Smooth muscle cell of the brain vasculature (primary cell): ENCODE measurements at places on chromosomes 11 and 22.

DNA sequence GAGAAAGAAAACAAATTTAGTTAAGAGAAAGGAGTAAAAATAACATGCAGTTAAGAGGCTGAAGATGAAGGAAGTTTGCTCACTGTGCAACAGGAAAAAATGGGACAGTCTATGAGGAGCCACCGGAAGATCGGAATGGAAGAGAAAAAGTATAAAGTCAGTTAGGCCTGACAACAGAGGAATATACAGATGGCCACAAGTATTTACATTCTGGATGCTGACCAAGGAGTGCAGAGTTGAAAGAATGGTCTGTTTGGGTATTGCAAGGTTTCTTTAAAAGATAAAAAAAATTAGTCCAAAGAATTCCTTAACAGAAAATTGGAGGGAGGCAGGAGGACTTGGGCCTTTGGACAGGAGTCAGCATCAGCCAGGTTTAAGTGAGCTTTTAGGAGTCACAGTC, 37.5 kb downstream of the RBFOX2 start:
- DNase-seq: no peak

GRCh38 chr11:57596266-57596885, 1.1 kb upstream of the SERPING1 start:
- no peak for DNase-seq

DNA sequence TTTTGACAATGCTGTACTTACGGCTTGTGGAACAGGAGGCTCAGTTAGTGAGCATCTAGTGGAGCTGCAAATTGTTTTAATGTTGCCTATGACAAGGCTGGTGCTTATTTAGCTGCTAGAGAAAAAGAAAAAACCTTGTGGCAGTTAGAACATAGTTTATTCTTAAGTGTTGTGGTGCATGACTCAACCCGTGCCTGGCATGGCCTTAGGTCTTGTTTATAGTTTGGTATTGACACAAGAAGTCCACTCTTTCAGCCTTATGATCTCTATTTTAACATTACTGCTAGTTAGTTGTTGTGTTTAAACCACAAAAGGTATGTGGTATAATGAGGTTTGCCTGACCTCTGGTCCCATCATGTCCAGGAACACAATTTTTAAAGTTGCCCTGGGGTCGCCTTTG, 744.6 kb downstream of the FAM181B start:
- DNase-seq: peak; percentile 68

DNA sequence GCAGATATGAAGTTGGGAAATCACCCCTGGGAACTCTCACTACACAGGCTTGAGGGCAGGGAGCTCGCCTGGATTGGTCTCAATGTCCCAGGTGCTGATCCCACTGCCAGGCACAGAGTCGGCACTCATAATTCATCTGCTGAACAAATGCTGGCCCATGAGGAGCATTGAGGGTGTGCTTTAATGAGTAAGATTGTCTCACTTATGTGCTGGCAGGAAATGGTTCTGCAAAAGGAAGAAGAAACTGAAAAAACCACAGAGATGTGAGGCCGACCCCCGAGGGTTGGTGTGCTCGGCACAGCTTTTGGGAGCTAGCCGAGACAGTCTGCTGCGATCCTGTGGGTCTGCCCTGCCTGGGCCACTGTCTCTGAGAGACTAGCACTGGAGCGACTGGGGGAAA, 9.4 kb downstream of the PLAAT2 start:
- DNase-seq: no peak

DNA sequence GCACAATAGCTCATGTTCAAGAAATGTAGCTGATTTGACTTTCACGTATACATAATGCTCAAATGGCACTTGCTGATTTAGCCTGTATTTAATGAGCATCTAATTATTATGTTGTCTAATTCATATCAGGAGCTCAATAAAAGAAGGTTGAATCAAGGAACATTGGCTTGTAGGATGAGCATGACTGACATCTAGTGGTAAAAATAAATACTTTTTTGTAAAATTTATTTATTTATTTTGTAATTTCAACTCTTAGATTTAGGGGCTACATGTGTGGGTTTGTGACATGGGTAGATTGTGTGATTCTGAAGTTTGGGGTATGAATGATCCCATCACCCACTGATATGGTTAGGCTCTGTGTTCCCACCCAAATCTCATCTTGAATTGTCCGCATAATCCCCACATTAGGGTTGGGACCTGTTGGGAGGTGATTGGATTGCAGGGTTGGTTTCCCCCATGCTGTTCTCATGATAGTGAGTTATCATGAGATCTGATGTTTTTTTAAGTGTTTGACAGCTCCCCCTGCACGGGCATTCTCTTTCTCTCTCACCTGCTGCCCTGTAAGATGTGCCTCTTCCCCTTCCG, 1.7 kb upstream of the OR52E5 start:
- DNase-seq: no peak

DNA sequence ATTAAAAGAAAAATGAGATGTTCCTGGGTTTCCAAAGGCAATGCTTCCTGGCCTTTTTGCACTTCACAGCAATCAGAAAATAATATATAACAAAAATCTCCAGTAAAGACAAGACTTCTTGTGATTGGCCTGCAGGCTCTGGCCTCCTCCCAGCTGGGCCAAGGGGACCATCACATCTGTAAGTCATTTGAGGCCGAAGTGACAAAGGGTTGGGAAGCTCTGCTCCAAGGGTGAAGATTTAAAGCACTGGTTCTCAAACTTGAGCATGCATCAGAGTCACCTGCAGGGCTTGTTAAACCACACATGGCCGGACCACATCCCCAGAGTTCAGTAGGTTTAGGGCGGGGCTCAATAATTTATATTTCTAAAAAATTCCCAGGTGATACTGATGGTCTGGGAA, 32.1 kb downstream of the ARFGAP2 start:
- DNase-seq: no peak

DNA sequence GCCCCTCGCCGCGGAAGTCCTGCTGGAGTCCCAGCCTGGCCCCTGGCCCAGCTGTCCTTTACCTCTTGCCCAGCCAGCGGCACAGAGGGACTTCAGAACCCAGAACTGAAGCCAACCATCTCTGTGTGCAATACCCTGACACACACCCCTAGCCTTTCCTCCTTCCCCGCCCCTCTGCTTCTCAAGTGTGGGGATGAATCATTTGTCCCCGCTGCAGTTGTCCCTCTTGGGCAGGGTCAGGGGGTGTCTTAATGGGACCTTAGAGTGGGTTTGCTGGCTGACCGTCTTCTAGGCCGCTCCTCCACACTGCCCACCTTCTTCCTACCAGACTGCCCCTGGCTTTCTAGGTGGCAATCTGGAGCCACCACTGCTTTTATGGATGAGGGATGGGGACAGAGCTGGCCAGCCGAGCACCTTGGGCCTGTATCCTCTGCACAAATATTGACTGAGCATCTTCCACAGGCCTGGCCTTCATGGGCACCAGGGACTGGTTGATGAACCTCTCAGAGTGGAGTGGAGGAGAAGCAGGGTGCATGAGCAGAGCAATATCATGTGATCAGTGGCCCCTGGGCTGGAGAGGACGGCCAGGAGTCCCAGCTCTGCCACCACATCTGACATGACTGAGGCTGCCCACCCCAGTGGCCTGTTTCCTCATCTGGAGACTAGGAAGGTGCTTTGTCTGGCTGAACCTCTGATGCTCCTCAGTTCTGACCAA, 668 bp upstream of the CHST1 start:
- no peak for DNase-seq

DNA sequence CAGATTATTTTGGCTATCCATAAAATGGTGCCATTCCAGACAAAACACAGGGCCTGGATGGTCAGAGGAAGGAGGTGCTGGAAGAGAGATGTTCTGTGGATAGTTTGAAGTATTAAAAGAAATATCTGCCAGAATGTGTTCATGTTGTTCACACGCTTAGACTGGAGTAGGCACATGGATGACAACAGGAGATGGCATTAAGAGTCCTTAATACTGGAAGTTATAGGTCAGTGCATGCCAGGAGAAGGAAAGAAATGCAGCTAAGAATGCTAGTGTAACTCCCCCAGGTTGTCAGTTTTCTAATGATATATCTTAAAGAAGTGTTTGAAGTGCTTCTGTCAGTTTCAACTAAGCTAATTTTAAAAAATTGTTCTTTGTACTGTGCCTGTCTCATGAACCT, 20.2 kb downstream of the KREMEN1 start:
- no peak for DNase-seq

DNA sequence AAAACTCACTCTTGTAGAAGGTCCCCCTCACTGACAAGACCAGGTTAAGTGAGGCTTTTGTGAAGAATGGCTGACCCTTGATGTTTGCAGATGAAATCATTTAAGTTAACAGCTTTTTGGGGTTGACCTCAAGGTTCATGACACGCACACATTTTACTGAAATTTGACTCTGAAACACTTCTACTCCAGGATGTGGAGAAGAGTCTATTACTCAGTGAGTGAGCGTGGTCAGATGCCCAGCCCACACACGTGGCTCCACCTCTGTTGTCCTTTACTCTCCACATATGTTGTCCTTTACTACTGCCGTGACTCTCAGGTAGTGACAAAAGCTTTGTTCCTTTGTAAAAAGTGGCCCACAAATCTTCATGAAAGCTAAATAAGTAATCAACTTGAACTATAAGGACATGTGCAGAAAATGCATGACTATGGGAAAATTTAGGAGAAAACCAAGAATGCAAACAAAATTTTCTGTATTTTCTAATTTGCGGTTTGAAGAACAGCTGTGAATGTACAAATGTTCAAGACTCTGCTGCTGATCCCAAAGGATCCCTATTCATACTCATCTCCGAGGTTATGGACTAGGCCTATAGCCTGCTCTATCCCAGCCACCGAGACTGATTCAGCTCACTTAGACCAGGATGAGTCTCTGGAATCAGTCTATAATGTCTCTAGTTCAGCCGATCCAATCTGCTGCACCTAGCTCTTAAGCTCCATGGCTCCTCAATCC, 22.4 kb downstream of the XRRA1 start:
- DNase-seq: no peak

DNA sequence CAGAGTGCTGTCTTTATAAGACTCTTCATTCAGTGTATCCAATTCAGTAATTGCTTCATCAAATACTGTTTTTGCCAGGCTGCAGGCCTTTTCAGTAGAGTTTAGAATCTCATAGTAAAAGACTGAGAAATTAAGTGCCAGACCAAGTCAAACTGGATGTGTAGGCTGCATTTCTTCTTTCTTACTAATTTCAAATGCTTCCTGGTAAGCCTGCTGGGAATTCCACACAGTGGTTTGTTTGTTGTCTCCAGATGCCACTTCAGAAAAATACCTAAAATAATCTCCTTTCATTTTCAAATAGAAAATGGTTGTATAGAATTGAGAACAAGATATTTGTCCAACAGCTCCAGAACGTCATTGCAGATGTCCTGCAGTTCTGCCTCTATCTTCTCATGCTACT, 34.7 kb downstream of the LDHAL6A start:
- no peak for DNase-seq

- no peak for DNase-seq
Measured at GRCh38 chr11:109062871-109063270, 359.1 kb upstream of the C11orf87 start.

DNA sequence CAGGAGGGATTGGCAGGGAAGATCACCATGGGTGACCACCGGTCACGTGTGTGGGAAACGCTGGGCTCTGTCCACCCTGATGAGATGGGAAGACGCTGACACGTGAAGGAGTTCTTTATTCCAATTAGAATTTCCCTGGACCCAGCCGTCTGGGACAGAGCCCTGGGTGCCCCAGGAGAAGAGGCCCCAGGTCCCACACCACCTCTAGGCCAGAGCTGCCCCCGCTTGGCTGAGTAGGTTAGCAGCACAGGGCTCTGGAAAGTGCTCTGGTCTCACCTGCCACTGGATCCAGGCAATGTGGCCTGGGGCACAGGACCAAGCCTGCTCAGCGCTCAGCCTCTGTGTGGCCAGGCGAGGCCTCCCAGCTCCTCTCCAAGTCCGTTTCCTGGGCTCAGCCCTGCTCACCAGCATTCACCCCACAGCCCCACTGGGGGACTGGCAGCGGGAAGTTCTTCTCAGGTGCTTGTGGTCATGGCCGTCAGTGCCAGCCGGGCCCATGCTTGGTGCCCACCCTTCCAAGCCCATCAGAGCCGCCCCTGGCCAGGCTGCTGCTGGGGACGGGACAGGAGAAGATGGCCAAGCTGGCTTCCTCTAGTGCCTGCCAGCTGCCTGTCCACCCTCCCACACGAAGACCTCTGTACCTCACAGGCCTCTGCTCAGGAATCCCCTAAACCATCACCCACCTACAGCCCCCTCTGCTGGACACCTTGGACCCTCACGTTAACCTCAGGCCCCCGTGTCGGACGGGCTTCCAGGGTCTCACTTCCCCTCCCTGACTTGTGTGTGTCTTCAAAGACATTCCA, 62.5 kb upstream of the FGF3 start:
- no peak for DNase-seq
